Activated T-cell treated with anti-CD3 and anti-CD28 coated beads for 48 hours (primary cell): ENCODE measurements at places on chromosomes 12 and 14.

DNA sequence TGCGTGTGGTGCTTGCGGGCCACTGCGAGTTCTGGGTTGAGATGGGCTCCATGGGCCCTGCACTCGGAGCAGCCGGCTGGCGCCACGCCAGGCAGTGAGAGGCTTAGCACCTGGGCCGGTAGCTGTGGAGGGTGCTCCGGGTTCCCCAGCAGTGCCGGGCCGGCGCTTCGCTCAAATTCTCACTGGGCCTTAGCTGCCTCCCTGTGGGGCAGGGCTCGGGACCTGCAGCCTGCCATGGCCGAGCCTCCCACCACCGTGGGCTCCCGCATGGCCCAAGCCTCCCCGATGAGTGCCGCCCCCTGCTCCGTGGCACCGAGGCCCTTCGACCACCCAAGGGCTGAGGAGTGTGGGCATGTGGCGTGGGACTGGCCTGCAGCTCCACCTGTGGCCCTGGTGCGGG lies 375.7 kb downstream of the NELL2 start:
- DNase-seq: no peak

DNA sequence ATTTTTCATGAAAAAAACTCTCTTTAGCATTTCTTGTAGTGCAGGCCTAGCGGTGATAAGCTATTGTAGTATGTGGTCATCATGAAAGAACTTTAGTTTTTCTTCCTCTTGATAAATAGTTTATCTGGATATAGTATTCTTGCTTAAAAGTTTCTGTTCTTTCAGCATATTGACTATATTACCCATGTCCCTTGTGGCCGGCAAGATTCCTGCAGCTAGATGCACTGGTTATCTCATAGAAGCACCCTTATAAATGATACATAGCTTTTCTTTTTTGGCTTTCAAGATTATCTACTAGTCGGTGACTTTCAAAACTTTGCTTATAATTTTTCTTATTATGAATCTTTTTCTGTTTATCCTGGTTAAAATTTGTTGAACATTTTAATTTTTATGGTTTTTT lies 234.8 kb downstream of the ALG10 start:
- DNase-seq: no peak

DNA sequence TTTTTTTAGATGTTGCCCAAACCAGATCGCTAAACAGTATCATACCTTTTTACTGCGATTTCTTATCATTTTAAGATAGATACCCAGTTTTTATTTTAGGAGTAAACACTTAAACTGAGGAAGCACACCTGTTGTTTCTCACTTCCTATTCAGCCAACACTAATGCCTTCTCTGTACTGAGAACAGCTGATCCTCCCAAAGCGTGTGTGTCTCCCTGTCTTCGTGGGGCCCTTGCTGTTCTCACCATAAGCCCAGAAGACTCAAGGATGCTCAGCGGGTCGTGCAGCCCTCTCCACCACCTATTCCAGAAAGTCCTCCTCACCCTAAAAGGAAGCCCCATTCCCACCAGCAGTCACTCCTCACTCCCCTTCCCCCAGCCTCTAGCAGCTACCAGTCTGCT lies 14.8 kb downstream of the PPP2R5C start:
- DNase-seq: no peak

DNA sequence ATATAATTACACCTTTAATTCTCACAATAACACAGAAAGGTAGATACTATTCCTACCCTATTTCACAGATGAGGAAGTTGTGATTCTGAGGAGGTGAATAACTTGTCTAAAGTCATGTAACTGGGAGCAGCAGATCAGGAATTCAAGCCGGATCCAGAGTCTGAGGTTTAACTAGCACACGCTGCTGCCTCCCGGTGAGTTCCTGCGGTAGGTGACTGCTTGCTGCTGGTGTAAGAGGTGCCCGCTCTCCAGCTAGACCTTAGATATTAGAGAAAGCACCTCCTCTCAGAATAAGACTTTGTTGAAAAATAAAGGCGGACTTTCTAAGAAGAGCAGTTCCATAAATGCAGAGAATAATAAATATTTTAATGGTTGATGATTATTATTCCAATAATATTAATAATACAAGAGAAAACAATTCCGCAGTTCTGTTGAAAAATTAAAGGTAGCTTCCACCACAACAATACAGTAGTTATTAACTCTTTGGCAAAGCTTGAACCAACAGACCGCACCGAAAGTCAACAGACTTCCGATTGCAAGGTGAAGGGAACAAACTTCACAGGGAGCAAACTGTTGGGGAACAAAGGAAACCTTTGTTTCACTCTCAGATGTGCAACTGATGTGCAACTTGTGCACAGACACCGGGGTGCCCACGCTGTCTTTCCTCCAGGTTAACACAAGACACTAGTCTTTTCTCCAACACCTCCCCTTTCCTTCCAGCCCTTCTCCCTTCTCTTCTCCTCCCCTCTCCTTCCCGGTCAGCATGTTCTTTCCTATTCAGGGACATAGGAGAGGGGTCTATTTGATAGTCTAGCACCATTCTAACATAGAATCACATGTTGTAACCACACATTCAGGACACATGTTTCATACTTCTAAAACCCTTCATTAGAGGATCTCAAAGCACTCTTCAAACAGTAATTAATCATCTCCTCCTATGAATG lies 73.2 kb upstream of the EGLN3 start:
- no peak for DNase-seq

GRCh38 chr12:113766131-113766878 lies 199.8 kb downstream of the RBM19 start:
- DNase-seq: no peak

- DNase-seq: no peak
These were observed 5.9 kb downstream of the PLBD1 start for GRCh38 chr12:14561677-14562238.

DNA sequence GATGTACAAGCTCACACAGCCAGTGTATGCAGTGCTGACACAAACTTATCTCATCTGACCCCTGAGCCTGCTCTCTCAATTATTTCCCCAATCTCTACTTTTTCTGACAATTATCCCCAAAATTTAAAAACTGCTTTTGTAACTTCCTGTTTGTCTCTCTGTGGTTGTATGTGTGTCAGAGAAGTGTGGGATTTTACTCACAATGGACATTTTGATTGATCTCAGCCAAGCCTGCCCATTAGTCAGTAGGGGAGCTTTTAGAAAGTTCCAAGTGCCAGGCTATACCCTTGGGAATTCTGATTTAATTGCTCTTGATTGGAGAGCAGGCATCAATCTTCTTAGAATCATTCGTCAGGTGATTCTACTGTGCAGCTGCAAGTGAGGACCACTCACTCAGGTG lies 64.9 kb upstream of the LMNTD1 start:
- DNase-seq: no peak

- DNase-seq: no peak
These were observed 6.2 kb upstream of the DDX47 start for GRCh38 chr12:12806784-12807516.

DNA sequence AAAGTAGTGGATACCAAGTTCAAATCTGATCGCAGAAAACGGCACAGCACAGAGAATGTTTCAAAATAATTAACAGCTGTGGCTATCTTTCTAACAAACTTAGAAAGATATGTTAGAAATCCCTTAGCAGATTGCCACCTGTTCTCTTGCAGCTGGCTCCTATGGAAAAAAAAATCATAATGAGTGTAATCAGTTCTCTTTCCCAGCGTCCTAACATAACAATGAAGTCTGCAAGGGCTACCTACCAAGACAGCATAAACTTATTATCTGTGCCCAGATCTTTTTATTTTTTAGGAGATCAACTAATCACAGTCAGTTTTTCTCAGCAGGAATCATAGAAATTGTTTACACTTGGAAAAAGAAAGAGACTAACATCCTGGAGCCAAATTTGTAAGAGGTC lies 358.6 kb upstream of the FOXG1 start:
- no peak for DNase-seq

DNA sequence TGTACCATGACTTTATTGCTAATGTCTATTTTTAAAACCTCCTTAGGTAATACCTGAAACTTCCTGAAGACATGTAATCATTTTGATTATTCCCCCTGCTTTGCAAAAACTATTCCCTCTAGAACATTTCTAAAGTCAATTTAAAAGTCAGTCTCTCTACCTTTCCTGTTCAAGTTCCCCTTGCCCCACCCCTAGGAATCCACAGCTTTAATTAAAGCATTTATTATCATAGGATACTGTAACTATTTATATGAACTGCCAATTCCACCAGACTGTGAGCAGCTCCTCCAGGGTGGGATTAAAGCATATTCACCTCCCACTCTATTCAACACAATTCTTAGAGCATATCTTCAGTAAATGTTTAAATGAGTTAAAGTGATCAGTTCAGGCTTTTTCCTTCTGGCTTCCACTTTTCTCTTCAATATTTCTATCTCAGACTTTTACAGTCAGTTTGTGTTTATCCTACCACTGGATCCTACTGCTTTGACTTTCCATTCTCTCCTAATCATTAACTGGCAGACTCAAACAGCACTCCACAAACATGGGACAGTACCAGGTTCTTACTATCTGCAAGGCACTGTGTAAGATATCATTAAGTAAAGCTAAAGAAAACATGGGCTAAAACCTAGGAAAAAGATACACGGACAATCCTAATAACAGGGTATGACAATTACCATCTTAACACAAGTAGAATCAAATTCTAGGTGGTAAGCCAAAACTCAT lies 39.1 kb downstream of the PTPN21 start:
- no peak for DNase-seq

GRCh38 chr12:74456431-74456830 lies 81.2 kb upstream of the ATXN7L3B start:
- no peak for DNase-seq

GRCh38 chr12:6383572-6384498 lies at the start of gene LTBR:
Gene LTBR (plus strand): TSS chr12:6384162. CDS start chr12:6384359, 197 bp downstream.
- DNase-seq: no peak

DNA sequence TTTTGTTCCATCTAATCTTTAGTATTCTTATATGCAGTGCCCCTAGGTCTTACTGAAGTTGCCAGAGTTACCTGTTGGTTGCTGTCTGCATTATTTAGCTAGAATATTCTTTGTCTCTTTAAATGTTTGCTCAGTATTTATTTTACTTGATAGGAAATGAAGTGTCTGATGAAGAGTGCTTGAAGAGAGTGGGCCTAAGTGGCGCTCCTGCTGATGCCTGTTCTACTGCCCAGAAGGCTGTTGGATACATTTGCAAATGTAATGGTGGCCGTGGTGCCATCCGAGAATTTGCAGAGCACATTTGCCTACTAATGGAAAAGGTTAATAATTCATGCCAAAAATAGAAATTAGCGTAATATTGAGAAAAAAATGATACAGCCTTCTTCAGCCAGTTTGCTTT lies 18.9 kb downstream of the CMAS start:
- DNase-seq: no peak

DNA sequence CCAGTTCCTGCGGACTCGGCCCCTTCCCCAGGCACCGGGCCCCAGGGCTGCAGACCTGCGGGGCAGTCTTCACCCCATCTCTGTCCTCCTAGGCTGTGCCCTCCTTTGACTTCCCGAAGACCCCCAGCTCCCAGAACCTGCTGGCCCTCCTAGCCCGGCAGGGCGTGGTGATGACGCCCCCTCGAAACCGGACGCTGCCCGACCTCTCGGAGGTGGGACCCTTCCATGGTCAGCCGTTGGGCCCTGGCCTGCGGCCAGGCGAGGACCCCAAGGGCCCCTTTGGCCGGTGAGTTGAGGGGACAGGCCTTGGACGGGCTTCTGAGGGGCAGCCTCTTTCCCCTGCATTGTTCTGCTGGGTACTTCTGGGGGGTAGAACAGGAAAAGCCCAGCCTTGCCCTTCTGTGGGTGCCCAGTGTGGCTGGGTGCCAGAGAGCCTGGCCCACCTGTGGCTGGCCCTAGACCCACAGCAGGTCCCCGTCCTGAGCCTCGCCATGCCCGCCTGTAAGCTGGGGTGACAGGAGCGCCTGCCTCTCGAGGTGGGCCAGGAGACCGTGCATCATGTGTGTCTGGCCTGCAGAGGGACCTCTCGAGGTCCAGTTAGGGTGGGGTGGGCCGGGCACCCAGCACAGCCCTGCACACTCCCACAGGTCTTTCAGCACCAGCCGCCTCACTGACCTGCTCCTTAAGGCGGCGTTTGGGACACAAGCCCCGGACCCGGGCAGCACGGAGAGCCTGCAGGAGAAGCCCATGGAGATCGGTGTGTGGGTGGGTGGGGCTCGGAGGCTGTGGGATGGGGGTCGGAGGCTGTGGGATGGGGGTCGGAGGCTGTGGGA lies 12.6 kb upstream of the PUS1 start:
- no peak for DNase-seq

- DNase-seq: no peak
These were observed 17.0 kb upstream of the SRSF5 start for GRCh38 chr14:69749956-69750355.

DNA sequence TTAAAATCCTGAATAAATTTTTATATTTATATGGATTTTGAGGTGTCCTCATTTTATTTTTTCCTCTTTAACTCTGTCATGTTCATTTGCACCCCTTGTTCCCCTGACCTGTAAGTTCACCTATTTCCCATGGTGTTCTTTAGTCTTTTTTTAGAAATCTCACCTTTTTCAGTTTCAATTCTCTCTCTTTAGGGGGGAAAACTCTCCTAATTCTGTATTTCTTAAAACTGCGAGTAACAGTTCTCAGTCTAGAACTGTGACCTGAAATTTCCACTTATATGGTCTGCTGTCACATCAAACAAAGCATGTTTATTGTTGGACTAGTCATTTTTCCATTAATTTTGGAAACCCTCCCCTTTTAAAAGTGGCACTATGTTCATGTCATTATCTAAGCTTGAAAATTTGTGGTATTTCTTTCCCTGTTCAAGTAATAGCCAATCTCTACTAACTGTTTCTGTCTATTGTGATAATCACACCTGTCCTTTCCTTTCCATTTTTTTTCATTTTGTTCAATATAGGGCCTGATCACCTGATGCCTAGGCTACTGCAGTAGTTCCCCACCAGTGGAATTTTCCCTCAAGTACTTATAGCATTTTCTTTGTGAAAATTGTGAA lies 14.0 kb upstream of the FBXO33 start:
- DNase-seq: no peak

DNA sequence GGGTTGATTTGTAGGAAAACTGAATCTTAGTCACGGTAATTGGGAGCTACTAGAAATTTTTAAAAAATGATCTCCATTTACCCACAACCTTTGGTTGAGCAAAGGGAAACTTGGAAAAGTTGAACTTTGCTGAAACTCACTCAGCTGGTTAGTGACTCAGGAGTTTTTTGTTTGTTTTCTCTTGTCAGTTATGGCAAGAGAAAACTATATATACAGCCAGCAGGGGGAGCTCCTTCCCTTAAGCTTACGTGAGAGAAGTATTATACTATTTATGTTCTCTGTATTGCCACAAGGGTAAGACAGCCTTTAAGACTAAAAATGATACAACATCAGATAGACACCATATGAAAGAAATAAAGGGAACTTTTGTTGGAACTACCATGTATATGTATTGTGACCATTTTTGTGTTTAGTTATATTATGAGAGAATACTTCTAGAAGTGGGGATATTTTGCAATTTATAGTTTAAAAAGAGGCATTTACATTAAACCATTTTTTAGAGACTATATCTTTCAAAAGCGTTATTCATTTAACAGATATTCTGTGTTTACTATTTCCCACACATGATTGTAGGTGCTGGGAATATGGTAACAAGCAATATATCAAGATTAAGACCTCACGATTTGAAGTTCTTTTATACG lies 28.1 kb upstream of the TBC1D30 start:
- peak; percentile 12 for DNase-seq

DNA sequence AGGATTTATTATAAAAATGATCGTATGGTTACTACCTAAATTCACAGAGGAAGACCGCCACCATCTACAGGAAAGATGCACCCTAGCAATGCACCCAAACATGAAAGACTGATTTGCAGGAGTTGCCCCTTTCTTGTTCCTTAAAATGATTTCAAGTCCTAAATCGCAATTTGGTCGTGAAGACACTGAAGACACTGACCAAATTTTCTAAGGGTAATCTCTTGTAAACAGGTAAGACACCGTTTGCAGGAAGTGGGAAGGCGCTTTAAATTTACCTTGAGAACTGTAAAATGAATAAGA lies 1.0 kb downstream of the SOS2 start:
- DNase-seq: no peak
